Naive thymus-derived CD4-positive, alpha-beta T cell (primary cell): ENCODE measurements at places on chromosomes 16 and 17.
A peak's percentile ranks its signal among the peaks of the same experiment; 100 is the strongest.

DNA sequence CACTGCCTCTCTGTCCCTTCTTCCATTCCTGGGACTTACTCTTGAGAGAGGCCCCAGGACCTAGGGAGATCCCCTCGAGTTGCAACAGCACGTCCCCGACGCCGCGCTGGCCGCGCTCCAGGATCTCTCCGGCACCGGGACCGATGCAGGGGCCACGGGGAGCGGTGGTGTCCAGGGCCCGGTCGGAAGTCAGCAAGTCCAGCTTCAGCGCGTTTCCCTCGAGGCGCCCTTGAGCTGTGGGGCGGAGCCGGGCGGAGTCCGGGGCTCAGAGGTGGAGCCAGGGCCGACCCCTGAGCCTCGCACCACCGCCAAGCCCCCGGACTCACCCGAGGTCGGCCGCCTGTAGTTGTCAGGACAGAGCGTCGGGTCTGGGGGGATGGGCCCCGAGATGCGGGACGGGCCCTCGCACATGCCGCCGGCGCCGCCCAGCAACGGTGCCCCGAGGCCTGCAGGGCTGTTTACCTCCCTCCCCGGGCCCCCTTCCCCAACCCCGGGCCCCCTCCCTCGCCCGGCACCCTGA lies 458 bp downstream of the ENKD1 start:
- peak; percentile 29 for DNase-seq

GRCh38 chr17:41733348-41734138 lies 900 bp downstream of the HAP1 start:
- no peak for DNase-seq

DNA sequence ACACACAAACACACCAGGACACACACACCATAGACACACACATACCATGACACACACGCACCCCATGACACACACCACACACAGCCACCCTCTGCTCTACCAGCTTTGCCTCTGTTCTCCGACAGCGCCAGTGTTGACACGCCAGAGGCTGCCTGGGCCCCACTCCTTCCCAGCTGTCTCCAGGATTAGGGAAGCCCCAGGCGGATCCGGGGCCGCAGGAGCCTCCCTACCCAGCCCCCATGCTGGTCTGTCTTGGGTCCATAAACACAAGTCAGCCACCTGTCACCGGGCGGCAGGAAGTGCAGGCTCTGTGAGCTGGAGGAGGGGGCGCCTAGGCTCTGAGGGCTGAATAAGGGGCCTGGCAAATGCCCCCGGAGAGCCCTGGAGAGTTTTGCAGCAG lies 10.5 kb downstream of the TBC1D16 start:
- DNase-seq, result no peak

GRCh38 chr16:50889746-50890145 lies 147.9 kb downstream of the CYLD start:
- DNase-seq, result no peak

DNA sequence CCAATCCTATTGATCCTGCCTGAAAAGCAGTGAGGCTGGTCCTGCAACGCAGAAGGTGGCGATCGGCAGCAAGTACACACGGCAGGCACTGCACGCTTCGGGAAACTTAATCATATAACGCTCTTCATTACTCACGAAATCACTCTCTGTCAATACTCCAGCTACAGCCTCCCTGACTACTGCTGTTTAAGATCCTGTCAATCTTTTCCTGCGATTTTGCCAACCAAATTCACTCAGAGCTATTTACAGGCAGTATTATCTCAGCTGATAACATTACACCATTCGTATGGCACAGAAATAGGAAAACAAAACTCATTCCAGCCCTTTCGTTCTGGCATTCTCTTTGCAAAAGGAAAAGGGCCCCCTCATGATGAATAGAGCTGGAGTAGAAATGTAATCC lies 262.4 kb upstream of the CDH8 start:
- no peak for DNase-seq

- peak; percentile 34 for DNase-seq
Observed at GRCh38 chr17:38733982-38734973, 4.1 kb downstream of the CISD3 start.

DNA sequence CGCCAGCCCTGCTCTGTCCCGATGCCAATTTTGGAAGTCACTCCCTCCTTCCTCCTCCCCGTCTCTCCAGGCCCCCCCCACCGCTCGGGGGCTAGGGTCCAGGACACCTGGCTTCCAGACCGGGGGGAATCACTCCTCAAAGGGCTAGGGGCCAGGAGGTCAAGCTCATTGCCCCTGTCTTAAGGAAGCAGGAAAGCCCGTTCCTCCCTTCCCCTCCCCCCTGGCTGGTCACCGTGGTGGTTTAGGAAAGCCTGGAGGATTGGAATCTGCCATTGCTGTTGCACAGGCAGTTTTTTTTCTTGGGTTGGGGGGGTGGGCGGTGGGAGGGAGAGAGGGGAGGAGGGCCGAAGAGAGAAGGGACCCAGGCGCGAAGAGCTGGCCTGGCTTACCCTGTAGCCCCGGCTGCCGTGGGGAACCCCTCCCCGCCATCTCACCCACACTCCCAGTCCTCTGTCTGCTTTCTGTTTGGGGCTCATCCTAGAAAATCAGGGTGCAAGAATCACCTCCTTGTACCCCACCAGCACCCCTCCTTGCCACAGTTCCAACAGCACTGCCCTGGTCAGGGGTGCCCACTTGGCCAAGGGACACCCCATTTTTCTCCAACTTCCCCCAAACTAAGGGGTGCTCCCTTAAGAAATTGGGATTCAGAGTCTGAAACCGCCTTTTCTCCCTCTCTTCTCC lies 2.9 kb upstream of the BCL6B start:
- DNase-seq, result no peak

DNA sequence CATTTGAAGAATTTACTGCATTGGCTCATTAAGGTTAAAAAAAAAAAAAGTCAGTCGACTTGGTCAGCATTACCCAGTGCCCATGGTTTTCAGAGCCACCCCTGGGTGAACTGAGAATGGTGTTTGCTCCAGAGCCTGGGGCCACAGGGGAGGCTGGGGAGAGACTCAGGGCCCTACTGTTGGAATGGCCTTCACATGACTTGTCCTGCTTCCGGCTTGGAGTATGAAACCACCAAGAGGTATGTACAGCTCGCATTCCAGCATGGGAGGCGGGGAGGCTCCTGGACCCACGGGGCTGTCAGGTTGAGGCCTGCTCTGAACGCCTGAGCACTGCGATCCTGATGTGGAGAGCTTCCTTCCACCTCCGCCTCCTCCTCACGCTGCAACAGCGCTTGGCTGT lies 36.8 kb downstream of the MSI2 start:
- no peak for DNase-seq

GRCh38 chr16:26281381-26282110 lies 589.8 kb downstream of the HS3ST4 start:
- DNase-seq, result no peak

GRCh38 chr17:40528692-40529417 lies 27.4 kb upstream of the TNS4 start:
- no peak for DNase-seq

DNA sequence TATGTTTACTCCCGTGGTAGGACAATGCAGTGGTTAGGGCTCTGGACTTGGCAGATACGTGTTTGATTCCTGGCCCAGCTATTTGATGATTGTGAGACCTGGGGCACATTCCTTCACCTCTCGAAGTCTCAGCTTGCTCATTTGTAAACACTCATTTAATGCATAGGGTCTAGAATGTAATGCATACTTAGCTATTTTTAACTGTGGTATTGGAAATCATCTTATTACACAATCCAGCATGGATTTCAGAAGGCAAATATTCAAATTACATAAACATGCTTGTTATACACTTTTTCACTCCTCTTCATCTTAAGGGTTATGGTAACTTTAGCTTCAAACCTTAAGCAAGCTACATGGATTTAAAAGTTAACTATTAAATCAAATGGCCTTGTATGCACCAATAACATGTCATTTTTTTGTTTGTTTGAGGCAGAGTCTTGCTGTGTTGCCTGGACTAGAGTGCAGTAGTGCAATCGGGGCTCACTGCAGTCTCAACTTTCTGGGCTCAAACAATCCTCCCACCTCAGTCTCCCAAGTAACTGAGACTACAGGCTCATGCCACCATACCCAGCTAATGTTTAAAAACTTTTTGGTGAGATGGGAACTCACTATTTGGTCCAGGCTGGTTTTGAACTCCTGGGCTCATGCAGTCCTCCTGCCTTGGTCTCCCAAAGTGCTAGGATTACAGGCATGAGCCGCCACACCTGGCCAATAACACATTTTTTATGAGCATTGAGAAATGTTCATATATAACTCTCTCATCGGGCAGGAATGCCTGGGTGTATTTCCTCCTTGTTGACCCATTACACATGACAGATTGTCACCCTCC lies 52.5 kb downstream of the VAT1L start:
- DNase-seq, result no peak

GRCh38 chr16:28321700-28322411 lies 29.5 kb downstream of the SBK1 start:
- DNase-seq, result no peak

DNA sequence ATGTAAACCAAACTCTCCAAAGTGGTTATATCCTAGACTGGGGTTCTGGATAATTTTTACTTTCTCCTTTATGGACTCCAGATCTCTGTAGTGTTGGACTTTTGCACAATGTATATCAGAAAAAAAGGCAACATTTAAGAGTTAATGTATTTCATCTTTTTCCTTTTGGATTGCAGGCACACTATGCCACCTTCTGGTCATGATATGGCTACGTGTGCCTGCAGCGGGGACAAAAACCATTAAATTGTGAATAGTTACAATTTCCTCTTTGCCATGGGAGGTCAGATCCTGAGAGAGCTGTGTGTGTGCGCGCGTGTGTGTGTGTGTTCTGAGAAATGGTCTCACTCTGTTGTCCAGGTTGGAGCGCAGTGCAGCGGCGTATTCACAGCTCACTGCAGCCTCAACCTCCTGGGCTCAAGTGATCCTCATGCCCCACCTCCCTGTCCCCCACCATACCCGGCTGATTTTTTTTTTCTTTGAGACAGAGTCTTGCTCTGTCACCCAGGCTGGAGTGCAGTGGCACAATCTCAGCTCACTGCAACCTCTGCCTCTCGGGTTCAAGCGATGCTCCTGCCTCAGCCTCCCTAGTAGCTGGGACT lies 4.3 kb upstream of the SGF29 start:
- peak; percentile 54 for DNase-seq

GRCh38 chr16:12971241-12971640 lies 69.8 kb downstream of the SHISA9 start:
- no peak for DNase-seq

DNA sequence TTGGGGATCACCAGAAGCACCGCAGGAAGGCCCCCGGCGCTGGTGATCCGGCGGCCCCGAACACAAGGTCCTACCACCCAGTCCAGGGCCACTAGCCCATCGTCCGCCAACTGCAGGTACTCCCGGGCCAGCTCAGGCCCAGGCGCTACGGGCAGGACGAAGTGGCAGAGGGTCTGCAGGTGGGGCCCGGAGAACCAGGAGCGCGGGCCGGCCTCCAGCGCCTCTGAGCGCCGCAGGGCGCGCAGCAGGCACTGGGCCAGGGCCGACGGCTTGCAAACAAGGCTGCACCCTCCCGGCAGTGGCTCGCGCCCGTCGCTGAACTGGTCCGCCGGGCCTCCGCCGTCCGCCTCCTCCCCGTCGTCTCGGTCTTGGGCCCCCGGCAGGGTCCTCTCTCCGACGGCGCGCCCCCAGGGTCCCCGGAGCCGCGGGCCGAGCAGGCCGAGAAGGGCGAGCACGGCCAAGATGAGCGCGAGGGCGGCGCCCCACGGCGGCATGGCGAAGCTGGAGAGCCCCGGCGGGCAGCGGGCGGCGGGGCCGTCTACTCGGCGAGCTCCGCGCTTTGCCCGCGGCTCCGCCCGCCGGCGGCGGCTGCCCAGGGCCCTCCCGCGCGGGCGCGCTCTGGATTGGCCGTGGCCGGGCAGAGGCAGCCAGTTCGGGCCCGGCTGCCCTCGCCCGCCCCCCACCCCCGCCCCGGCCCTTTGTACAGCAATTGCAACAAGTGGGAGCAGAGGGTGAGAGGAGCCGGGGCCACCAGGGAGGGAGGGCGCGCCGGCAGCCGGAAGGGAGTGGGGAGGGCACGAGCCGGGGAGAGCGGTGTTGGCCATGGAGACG lies at the start of gene ABHD15:
Gene ABHD15, minus strand, starts transcription at position 565 of the 831 bp plus-strand sequence. Its CDS starts 71 bp downstream, at position 494.
- DNase-seq, result peak; percentile 37

GRCh38 chr17:7955414-7956227 lies 23.6 kb downstream of the CNTROB start:
- no peak for DNase-seq

DNA sequence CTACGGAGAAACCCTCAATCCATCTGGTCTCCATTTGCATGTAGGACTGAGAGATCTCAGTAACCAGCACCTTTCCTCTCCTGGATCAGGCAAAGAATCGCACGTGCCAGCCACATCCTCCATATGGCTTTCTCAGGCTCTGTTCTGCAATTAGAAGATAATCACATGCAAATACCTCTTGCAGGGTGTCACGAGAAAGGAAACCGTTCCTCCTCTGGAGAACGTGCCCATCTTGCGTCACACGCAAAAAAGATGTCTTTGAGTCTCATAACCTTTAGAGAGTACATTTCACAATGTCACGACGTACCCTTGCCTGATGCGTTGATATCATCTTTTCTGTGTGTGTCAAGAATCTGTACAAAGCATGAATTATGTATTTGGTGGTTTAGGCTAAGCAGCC lies 36.2 kb upstream of the DNAH17 start:
- DNase-seq, result no peak

GRCh38 chr16:66382171-66382965 lies 15.9 kb downstream of the CDH5 start:
- DNase-seq, result no peak

DNA sequence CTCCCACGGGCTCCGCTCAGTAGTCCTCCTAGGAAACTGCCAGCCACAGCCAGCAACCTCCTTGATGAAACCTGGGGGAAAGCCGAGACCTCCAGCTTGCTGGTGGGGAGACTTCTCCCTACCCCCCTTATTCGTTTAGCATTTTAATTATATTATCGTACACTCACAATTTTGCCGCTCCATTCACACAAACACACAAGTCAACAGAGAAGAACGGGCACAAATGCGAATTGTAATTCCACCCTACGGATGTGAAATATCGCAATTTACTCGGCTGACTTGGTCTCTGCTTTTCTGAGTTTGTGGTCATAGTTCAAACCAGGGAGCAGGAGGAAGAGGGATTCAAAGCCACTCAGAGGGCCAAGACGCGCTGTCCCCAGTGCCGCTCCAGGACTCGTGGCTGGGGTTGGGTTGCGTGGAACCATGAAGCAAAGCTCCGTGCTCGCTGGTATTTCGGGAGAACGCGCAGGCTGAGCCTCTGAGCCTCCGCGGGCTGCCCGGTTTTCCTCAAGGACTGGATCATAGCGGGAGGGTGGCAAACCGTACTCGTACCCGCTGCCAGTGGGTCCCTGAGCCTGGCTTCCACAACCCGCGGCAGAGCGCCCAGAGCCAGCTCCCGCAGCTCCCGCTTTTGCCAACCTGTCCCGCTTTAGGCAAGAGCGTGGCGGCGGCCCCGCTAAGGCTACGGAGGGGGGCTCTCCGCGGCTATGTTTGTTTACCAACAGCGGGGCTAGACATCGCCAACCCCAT lies 2.0 kb downstream of the LHX1 start:
- no peak for DNase-seq
